ENCODE measurements at places on chromosomes 1 and 21. TPM values are rescaled to one million over a fixed set of nuclear protein-coding genes. Genes with fewer than 3 reads are reported as not detected.

DNA sequence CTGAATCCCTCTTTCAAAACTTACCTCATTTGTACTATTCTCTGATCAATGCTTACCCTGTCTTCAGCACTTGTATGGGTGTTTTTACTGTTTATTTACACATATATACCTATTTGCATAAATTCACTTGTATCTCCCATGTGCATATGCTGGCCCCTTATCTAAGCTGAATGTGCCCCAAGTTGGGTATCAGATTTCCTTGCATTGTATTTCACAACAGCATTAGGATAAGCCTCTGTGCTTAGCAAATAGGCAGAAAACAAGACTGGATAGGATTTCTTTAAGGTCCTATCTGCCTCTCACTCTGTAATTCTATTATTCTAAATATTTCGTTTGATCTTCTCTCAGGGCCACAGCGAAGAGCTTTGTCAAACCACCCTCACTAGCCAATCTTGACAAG lies 45.9 kb upstream of the IPO9 start:
- DNase-seq, result no peak

- DNase-seq, result no peak
These were observed 80.5 kb downstream of the GALNT2 start for GRCh38 chr1:230147253-230148125.

Gene TCHH
- 0.10 TPM for total RNA-seq

Gene FMO5
- 0.21 TPM for total RNA-seq

DNA sequence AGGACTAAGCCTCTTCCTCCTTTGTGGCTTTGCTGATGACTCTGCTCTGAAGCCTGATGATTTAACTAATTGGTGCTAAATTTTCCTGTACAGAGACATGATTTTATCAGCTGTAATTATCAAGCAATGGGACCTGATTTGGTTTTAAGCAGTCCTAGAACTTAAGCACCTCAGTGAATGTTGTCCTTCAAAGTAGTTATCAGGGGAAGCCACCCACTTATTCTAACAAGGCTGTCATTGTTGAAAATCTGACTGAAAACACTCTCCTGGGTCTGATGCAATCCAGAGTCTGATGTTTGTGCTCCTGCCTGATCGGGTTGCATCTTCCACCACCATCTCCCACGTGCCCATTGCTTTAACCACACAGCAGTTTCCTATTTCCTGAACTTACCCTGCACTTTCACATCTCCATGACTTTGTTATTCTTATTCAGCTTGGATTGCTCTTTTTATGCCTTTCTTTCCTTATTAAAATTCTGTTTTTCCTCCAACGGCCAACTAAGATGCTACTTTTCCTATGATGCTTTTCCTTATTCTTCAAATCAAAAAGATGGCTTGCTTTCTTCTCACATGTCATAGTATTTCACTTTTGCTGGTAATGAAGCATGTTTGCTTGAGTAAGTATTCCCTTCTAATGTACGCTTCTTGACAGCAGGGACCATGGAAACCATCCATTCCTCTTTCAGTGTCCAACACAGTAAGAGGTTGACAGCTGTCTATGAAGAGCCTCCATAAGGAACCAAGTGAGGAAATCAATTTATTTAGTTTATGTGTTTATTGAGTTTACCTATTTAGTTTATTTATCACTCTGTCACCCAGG lies 55.0 kb downstream of the S1PR1 start:
- DNase-seq, result no peak

Gene DHDDS
- 38.0 TPM for total RNA-seq

DNA sequence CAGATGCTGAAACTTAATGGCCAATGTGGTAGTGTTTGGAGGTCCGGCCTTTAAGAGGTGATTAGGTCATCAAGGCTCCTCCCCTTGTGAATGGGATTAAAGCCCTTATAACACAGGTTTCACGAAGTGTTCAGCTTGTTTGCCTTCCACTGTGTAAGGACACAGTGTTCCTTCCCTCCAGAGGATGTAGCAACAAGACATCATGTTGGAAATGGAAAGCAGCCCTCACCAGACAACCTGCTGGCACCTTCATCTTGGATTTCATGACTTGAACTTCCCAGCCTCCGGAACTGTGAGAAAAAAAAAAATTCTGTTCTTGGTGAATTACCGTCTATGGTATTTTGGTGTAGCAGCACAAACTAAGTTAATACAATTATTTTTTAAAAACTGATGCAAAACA lies 613.8 kb downstream of the KIF26B start:
- no peak for DNase-seq

Gene HIVEP3
- 0.71 TPM for total RNA-seq

- DNase-seq, result no peak
These were observed 4.8 kb upstream of the ARF1 start for GRCh38 chr1:228077565-228078330.

DNA sequence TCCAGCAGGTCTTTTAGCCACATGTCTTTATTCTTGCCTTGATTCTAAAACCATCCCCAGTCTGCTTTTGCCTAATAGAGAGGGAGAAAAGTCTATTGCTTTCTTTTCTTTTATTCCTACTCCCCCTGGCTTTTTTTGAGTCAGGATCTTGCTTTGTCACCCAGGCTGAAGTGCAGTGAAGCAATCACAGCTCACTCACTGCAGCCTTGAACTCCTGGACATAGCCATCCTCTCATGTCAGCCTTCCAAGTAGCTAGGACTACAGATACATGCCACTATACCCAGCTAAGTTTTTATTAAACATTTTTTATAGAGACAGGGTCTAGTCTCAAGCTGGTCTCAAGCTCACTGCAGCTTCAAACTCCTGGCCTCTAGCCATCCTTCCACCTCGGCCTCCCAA lies 72.5 kb upstream of the PAXBP1 start:
- DNase-seq, result no peak

Gene RPE65
- not detected for total RNA-seq

DNA sequence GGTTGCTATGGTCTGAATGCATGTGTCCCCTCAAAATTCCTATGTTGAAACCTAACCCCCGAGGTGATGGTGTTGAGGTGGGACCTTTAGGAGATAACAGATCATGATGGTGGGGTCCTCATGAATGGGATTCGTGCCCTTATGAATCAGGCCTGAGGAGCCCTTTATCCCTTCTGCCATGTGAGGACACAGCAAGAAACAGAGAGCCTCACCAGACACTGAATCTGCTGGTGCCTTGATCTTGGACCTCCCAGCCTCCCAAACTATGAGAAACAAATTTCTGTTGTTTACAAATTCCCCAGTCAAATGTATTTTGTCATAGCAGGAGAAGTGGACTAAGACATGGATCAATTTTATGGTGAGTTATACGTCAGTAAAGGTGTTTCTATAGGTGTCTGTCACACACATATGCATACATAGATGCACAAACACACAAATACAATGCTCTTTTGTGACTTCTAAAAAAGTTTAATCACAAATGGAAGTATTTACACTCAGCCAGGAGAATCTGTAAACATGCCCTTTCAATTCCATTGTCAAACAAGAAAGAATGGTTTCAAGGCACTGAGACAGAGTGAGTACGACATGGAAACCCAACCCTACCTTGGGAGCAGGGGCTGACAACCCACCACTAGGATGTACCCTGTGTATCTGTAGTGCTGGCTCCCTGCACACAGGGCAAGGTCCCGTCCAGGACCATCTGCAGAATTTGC lies 5.5 kb upstream of the ETS2 start:
- DNase-seq, result no peak

DNA sequence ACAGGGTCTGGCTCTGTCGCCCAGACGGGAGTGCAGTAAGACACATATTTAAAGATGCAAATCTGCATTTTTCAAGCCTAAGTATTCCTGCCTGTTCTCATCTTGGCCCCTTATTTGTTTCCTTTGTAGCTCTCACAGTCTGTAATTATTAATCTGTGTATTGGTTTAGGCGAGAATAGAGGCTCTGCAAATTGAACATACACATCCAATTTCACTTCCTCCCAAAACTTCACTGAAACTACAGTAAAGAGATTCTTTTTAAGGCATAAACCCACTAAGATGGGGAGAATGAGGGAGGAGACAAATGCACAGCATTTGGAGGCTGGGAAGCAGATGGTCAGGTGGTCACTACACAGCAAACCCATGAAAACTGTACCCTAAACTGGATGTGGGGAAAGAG lies 21.0 kb downstream of the HMGN2 start:
- no peak for DNase-seq

- no peak for DNase-seq
These were observed 44.8 kb downstream of the CDKN2C start for GRCh38 chr1:51014878-51015277.

Gene RHD
- total RNA-seq, result not detected

- DNase-seq, result peak; percentile 89
These were observed 5.2 kb upstream of the PLA2G2D start for GRCh38 chr1:20124456-20125057.

DNA sequence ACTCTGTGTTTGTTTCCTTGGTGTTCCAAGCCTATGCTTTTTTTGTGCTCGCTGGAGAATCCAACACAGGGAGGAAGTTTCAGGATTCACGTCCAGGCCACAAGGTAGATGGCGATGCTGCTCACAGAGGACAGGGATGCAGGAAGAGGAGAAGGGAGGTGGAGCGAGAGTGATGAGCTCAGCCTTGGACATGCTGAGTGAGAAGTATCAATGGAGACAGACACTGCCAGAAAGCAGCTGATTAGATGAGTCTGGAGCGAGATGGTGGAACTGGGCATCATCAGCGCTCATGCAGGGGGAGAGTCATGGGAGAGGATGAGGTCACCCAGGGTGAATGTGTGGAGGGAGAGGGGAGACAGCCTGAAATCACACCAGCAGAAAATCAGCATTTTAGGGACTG lies 110.0 kb downstream of the GLUL start:
- no peak for DNase-seq

DNA sequence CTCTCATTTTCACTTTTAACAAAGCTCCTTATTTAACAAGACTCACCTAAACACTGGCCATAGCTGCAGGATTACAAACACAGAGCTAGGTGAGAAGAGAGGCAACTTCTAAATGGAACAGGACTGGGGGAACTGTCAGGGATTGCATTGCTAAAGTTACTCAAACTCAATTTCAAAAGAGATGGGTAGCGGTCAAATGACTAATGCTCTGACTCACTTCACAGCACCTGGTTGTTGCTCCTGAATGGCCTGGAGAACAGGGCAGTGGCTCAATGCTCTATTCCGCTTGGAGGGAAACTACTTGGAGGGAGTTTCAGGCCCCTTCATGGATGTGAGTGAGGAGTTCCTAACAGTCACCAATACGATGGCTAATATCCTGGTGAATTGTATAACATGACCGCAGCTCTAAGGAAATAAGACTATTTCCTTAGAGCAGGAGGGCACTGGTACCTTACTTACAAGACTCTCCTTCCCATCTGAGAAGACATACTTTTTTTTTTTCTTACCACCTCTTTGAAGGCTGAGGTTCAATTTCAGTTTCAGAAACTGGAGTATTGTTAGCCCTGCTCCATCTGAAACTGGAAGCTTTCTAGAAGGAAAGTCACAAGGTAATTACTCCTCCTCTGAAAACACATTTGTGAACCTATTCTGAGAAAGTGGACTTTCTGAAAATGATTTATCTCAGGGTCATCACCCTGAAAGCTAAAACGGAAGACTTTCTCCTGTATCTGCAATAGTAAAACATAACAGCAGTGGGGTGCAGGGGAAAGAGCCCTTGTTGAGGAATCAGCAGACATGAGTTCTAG lies 9.5 kb downstream of the DPT start:
- peak; percentile 90 for DNase-seq

Gene ADGRL4
- total RNA-seq, result not detected

GRCh38 chr1:30597711-30598110 lies 125.7 kb downstream of the MATN1 start:
- DNase-seq, result no peak

GRCh38 chr1:23103001-23103889 lies 65.4 kb downstream of the LUZP1 start:
- DNase-seq, result peak; percentile 62

GRCh38 chr1:88552226-88552625 lies 131.8 kb upstream of the PKN2 start:
- DNase-seq, result no peak

Gene S100A6
- total RNA-seq, result 4,242 TPM

- DNase-seq, result no peak
These were observed 104.2 kb downstream of the SPATA46 start for GRCh38 chr1:162272419-162272818.

DNA sequence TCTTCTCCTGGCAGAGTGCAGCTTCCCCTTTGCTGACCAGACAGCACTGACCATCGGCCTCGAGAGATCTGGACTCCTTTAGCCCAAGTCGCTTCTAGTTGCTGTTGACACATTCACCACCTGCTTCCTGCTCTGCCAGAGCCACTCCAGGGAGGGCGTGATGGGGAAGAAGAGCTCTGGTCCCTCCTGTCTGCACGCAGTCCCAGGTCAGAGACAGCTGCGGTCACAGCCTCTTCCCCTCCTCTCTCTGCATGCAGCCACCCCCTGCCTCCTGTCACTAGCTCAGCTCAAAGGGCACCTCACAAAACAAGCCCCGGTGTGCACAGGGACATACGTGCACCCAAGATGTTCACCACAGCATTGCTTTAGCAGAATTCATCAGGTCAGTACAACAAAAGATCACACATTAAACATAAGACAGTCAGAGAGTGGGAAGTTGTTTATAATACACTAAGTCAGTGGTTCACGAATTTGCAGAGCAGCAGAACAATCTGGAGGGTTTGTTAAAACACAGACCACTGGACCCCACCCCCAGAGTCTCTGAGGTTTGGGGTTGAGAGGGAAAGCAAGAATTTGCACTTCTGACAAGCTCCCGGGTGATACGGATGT lies 132.9 kb downstream of the SYF2 start:
- DNase-seq, result no peak

Gene ILDR2
- total RNA-seq, result not detected

Gene SH2D2A
- total RNA-seq, result 12.1 TPM

Gene FNDC5
- not detected for total RNA-seq

Gene ATP6V1G3
- total RNA-seq, result not detected

- no peak for DNase-seq
These were observed 268.5 kb downstream of the PTPRC start for GRCh38 chr1:198907423-198907746.

GRCh38 chr1:168504064-168504837 lies 39.5 kb downstream of the XCL2 start:
- no peak for DNase-seq

Measured in foreskin keratinocyte (primary cell).